ENCODE measurements at places on chromosomes 5 and 9.

- H3K27me3 ChIP-seq, result no peaks in the 10 kb centered on the region
- no peak overlapping the region for H3K4me3 ChIP-seq
- no peak overlapping the region for H3K27ac ChIP-seq
- H3K36me3 ChIP-seq, result no peaks in the 10 kb centered on the region
- H3K4me1 ChIP-seq, result peaks cover 47% of the 10 kb centered on the region
These were observed 51.9 kb upstream of the IL7R start for GRCh38 chr5:35804841-35805240.

DNA sequence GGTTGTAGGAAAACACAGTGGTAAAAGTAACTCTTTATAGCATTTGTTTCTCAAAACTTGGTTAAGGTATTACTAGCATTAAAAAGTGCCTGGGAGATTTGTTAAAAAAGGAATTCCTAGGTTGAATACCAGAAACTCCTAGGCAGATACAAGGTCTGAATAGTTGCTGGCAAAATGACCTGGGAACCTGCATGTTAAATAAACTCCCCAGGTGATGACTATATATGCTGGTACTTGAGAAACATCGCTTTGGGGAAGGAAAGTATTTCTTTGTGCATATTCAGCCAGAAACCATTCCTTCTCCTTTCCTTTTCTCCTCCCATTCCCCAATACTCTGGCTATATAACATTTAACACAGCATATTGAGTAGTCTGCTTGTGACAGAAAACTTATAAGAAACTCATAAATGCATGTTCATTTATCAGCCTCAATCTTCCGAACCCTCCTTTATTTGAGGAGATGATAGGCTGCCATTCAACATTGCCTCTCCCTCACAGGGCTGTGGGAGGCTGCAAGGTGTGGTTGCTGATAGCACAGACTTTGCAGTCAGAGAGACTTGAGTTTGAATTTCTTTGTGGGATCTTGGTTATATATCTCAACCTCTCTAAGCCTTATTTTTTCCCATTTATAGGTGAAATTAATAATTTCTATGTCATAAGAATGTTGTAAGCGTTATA, 28.7 kb downstream of the PCSK1 start:
- H3K4me1 ChIP-seq, result no peaks in the 10 kb centered on the region
- no peak for DNase-seq
- peaks cover 3% of the 10 kb centered on the region for H3K27me3 ChIP-seq
- H3K4me3 ChIP-seq, result no peak overlapping the region

GRCh38 chr5:150114773-150115408, 28.5 kb upstream of the CSF1R start:
- no peak overlapping the region for H3K27ac ChIP-seq
- H3K27me3 ChIP-seq, result peaks cover 15% of the 10 kb centered on the region
- H3K4me3 ChIP-seq, result no peak overlapping the region

GRCh38 chr9:116383133-116383532, 229.5 kb downstream of the PAPPA start:
- no peaks in the 10 kb centered on the region for H3K27me3 ChIP-seq
- no peaks in the 10 kb centered on the region for H3K4me1 ChIP-seq
- no peak overlapping the region for H3K4me3 ChIP-seq
- no peak for DNase-seq
- H3K36me3 ChIP-seq, result no peaks in the 10 kb centered on the region

GRCh38 chr5:54186912-54187445, 123.4 kb downstream of the ARL15 start:
- H3K4me3 ChIP-seq, result no peak overlapping the region
- H3K36me3 ChIP-seq, result no peaks in the 10 kb centered on the region
- H3K27me3 ChIP-seq, result no peaks in the 10 kb centered on the region
- no peaks in the 10 kb centered on the region for H3K4me1 ChIP-seq
- no peak for DNase-seq
- no peak overlapping the region for H3K27ac ChIP-seq

DNA sequence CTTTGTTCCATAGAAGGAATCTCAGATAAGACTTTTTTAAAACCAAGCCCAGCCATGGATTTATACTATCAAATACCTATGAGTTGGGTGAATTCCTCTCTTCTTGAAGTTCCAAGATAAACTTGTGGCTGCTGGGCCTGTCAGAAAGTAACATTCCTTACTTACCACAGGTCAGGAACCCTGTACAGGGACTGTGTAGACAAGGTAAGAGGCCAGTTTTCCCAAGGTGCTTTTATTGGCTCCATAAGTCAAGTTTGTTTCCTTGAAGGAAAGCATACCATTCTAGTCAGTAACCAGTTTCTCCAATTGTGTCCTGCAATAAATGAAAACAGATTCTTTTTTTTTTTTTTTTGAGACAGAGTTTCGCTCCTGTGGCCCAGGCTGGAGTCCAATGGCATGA, 8.8 kb upstream of the CLTB start:
- no peak overlapping the region for H3K4me3 ChIP-seq
- H3K27ac ChIP-seq, result no peak overlapping the region
- no peaks in the 10 kb centered on the region for H3K4me1 ChIP-seq

GRCh38 chr9:113523421-113524141, 60.1 kb downstream of the RGS3 start:
- peak overlapping the region; percentile 63 for H3K27ac ChIP-seq
- DNase-seq, result peak; percentile 18
- peaks cover 39% of the 10 kb centered on the region for H3K36me3 ChIP-seq
- no peaks in the 10 kb centered on the region for H3K27me3 ChIP-seq
- peak overlapping the region; percentile 32 for H3K4me3 ChIP-seq
- peaks cover 55% of the 10 kb centered on the region for H3K4me1 ChIP-seq

DNA sequence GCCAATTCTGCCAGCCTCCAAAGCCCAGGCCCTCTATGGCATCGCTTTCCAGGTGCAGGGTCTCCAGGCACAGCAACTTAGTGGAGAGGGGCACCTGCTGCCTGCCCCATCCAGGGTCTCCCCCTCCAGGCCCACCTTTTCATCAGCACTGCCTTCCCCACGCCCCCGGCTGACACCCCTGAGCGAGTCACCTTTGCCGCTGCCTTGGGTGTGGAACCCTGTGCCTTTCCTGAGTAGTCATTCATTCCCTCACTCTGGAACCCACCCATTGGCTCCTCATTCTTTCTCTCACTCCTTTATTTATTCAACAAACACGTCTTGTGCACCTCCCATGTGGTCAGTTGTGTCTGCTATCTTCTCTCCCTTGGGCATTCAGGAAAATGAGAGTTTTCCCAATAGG, 14.5 kb upstream of the RPL26L1 start:
- H3K4me1 ChIP-seq, result no peaks in the 10 kb centered on the region
- peaks cover 38% of the 10 kb centered on the region for H3K36me3 ChIP-seq
- no peak overlapping the region for H3K27ac ChIP-seq
- no peak for DNase-seq
- H3K4me3 ChIP-seq, result no peak overlapping the region
- no peaks in the 10 kb centered on the region for H3K27me3 ChIP-seq

GRCh38 chr9:115289757-115290208, 171.8 kb upstream of the TNC start:
- no peaks in the 10 kb centered on the region for H3K36me3 ChIP-seq
- H3K27ac ChIP-seq, result no peak overlapping the region
- no peaks in the 10 kb centered on the region for H3K27me3 ChIP-seq
